ENCODE measurements at places on chromosomes 1 and 21. TPM values are rescaled to one million over a fixed set of nuclear protein-coding genes. Genes with fewer than 3 reads are reported as not detected.

DNA sequence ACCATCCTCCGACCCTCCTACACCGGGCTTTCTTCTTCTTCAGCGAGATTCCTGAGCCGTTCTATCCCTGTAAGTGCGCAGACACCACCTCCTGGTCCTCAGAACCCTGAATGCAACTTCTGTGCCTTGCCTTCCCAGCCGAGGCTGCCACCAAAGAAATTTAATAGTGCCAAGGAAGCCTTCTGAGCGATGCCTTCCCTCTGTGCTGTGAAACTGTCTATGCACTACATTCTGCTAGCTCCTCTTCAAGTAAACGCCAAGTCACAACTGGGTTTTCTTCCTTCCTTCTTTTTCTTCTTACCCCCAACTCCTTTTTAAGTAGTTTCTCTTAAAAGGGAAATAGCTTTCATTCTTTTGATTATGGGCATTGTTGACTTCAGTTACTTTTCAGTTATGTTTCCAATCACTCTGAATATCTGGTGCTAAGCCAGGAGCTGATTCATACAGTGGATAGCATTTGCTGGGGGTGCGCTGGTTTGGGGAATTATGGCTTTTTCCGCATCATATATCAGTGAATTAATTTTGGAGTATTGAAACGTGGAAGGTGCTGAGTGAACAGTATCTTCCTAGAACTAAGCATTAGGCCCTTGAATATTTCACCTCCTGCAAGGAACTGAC, 38.6 kb upstream of the GPR88 start:
- peaks cover 2% of the 10 kb centered on the region for H3K27me3 ChIP-seq
- no peak overlapping the region for H3K4me3 ChIP-seq
- peaks cover 3% of the 10 kb centered on the region for H3K4me1 ChIP-seq
- H3K36me3 ChIP-seq, result peaks cover 5% of the 10 kb centered on the region
- no peak overlapping the region for H3K27ac ChIP-seq

DNA sequence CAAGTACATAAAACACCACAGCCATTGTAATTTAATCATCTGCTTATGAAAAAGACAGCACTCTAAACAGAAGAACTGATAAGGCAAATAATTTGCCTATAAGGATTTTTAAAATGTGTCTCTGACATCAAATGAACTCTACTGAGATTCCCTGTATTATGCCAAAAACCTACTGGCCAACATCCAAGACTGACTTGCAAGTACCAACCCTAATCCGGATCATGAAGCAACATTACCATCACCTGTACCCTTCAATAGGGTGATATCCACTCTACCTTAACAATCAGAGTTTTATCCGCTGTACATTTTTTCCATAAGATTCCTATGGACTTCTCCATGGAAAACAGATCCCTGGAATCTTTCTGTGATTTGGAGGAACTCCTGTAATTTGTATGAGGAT, 4.6 kb downstream of the RGS7 start:
- H3K36me3 ChIP-seq, result no peaks in the 10 kb centered on the region
- peaks cover 7% of the 10 kb centered on the region for H3K4me1 ChIP-seq
- no peak overlapping the region for H3K4me3 ChIP-seq
- peaks cover 2% of the 10 kb centered on the region for H3K27me3 ChIP-seq

GRCh38 chr1:24173638-24174575, 13.2 kb downstream of the IFNLR1 start:
- H3K4me3 ChIP-seq, result no peak overlapping the region
- DNase-seq, result no peak
- peaks cover 4% of the 10 kb centered on the region for H3K27me3 ChIP-seq
- H3K27ac ChIP-seq, result no peak overlapping the region
- no peaks in the 10 kb centered on the region for H3K4me1 ChIP-seq
- no peaks in the 10 kb centered on the region for H3K36me3 ChIP-seq

The FMOD gene
- not detected for total RNA-seq

DNA sequence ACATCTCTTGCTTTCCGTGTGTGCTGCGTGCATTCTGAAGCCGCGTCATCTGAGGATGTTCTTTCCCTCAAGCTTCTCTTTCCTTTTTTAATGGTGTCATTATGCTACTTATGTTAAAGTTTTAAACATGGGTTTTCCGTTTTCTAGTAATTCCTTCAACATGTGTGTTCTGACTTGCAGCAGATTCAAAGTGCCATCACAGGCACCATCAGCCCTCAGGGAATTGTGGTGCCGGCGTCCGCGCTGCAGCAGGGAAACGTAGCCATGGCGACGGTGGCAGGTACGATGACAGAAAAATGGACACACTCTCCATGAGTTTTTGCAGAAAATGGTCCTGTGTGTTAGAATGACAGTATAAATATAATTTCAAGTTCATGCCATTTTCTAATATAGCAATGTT, 42.4 kb downstream of the PKNOX1 start:
- no peak overlapping the region for H3K27ac ChIP-seq
- peaks cover 3% of the 10 kb centered on the region for H3K4me1 ChIP-seq
- peak; percentile 51 for DNase-seq
- peaks cover 2% of the 10 kb centered on the region for H3K27me3 ChIP-seq
- H3K4me3 ChIP-seq, result no peak overlapping the region
- H3K36me3 ChIP-seq, result no peaks in the 10 kb centered on the region

- DNase-seq, result peak; percentile 90
- no peaks in the 10 kb centered on the region for H3K36me3 ChIP-seq
- peak within 1 kb of the TSS; percentile 97 for H3K27ac ChIP-seq
Observed at GRCh38 chr1:114581335-114582287, at the start of gene BCAS2. TSS of gene BCAS2 (minus strand) at chr1:114581615. CDS start at chr1:114581591, 24 bp downstream.

The S100A3 gene
- total RNA-seq, result not detected

- no peaks in the 10 kb centered on the region for H3K4me1 ChIP-seq
- H3K27ac ChIP-seq, result no peak overlapping the region
- no peak overlapping the region for H3K4me3 ChIP-seq
Observed at GRCh38 chr1:58143972-58144697, 402.4 kb downstream of the OMA1 start.

GRCh38 chr1:40385437-40386358, 12.2 kb downstream of the SMAP2 start:
- no peak overlapping the region for H3K4me3 ChIP-seq
- H3K36me3 ChIP-seq, result no peaks in the 10 kb centered on the region
- no peak overlapping the region for H3K27ac ChIP-seq
- no peaks in the 10 kb centered on the region for H3K4me1 ChIP-seq

DNA sequence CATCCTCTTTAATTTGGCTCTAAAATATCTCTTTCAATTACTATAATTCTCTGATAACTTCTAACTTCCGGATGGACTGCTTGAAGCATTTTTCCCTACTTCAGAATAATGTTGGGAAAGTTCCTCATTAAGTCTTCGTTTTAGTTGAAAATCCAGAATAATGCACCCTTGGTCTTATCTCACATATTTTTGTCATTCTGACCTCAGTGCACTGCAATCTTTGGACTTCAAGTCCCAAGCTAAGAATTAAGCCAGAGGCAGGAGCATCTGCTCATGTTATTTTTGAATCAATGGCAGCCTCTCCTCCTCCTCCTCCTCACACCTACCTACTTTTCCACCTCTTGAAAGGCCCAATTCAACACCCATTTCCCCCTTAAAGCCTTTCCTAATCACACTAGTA, 169.8 kb downstream of the CYYR1 start:
- no peak overlapping the region for H3K4me3 ChIP-seq
- H3K27ac ChIP-seq, result no peak overlapping the region
- peaks cover 11% of the 10 kb centered on the region for H3K4me1 ChIP-seq
- DNase-seq, result no peak
- no peaks in the 10 kb centered on the region for H3K27me3 ChIP-seq

All from glutamatergic neuron (in vitro differentiated cells).